ENCODE measurements at places on chromosomes 4 and X.

DNA sequence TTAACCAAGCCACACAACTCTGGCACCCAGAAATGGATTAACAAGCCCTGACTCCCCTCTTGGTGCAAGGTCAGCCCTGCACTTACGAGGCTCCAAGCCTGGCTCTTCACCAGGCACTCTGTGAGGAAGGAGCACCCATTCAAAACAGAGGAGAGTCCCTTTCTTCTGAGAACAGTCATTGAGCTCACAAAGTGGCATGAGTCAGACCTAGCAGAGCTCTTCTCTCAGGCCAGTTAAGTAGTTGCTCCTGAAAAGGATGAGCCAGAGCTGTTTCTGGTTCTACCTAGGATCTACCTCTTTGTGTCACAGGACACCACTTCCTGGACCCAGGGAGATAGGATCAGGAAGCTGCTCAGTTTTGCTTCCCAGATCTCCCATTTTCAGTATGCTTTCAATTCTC, 48.2 kb downstream of the EVC2 start:
- no peaks in the 10 kb centered on the region for H3K4me1 ChIP-seq
- no peaks in the 10 kb centered on the region for H3K36me3 ChIP-seq
- no peak overlapping the region for H3K4me3 ChIP-seq
- peaks cover 3% of the 10 kb centered on the region for H3K27me3 ChIP-seq
- no peak for DNase-seq

DNA sequence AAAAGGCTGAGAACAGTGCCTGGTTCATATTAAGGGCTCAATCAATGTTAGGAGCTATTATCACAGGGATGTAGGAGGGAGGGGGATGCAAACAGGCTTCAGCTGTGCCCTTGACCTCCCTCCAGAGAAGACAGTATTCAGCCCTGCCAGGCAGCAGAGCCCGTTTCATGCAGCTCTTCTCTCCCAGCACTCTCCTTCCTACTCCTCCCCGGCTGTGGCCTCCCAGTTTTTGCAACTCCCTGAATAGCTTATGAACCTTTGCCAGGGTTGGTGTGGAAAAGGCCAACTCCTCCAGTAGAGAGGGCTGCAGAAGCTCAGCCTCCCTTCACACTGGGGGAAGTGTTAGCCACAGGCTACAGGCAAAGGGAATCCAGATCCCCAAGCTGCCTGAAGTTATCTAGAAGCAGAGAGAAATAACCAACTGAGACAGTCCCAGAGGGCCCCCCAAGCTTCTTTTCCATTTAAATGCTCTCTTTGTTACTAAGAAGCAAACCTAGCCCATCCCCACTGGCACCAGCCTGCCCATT, 31.7 kb upstream of the APLN start:
- no peak for DNase-seq
- no peaks in the 10 kb centered on the region for H3K4me1 ChIP-seq
- H3K36me3 ChIP-seq, result no peaks in the 10 kb centered on the region
- no peaks in the 10 kb centered on the region for H3K27me3 ChIP-seq
- H3K27ac ChIP-seq, result no peak overlapping the region

DNA sequence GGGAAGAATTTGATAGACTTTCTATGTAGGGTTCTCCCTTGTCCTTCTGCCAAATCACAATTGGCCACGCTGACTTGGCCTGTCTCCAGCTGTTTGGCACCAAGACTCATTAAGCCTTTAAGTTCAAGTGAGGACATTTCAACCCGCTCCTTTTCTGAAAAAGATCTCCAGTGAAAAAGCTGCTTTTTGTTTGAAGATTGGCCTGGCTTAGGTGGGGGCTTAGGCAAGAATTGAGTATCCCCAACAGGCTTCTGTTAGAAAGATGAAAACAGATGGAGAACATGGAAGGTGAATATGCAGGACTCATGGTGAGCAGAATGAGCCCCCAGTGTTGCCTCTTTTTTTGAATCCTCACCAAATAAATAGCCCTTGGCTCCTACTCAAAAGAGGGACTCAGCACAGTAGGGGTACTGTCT, 28.5 kb upstream of the LIMCH1 start:
- no peak overlapping the region for H3K4me3 ChIP-seq
- H3K4me1 ChIP-seq, result no peaks in the 10 kb centered on the region
- no peak for DNase-seq
- no peaks in the 10 kb centered on the region for H3K36me3 ChIP-seq
- no peaks in the 10 kb centered on the region for H3K27me3 ChIP-seq
- no peak overlapping the region for H3K27ac ChIP-seq

DNA sequence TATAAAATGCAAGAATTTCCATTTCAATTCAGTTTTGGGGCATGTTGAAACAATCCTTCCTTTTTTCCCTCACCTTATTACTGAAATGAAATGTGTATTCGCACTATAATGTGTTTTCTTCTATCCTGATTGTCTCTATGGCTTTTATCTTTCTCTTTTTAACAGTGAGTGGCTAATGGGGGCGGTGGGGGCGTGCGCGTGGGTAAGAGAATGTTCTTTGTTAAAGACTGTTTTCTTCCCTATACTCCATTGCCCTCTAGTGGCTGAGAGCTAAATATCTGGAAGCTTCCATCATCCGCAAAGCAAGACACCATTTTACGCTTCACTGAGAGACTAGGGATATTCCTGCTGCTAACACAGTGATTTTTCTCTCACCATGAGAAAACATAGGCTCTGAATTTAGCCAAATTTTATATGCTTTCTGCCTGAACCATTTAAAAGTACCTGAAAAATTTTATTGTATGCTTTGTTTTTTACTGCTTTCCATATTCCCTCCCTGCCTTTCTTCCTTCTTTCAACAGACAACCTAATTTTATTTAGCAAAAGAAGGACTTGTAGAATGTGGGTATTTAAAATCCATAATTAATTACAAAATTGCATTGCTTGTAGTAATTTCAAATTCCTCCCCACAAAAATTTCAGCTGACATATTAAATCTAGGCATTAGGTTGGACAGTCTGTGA, 194.0 kb downstream of the GASK1B start:
- DNase-seq, result no peak
- peaks cover 5% of the 10 kb centered on the region for H3K4me1 ChIP-seq
- no peak overlapping the region for H3K27ac ChIP-seq
- no peak overlapping the region for H3K4me3 ChIP-seq
- H3K27me3 ChIP-seq, result peaks cover 4% of the 10 kb centered on the region
- no peaks in the 10 kb centered on the region for H3K36me3 ChIP-seq

DNA sequence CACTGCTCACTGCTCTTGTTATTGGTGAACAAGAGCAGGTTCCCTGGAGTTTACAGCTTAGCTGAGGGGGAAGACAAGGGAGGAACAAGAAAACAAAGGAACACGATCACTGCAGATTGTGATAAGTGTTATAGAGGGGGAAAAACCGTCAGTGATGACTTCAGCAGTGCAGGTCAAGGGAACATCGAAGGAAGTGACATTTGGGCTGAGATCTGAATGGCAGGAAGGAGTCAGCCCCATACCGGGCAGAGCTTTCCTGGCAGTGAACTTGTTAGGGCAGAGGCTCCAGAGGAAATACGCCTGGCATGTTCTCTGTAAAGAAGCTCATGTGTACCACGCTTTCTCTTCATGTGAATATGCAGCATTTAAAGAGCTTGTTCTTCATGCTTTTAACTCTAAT, 78.1 kb downstream of the LDB2 start:
- H3K4me3 ChIP-seq, result no peak overlapping the region
- no peak for DNase-seq
- H3K4me1 ChIP-seq, result no peaks in the 10 kb centered on the region
- no peaks in the 10 kb centered on the region for H3K27me3 ChIP-seq

DNA sequence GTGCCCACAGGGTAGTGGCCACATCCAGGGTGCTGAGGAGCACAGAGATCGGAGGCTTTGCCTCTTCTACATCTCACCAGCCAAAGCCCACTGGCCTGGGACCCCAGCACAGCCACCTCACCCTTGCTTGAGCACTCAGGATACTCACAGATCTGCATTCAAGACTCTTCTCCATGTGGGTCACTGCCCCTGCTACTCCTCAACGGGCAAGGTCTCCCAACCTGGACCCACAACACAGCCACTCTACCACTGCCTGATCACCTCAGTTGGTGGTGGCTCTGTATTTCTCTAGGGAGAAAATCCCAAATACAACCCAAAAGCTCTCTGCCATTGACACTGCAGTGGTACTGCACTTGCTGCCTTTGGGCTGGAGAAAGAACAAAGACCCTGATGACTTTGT, 190.3 kb upstream of the KLHL4 start:
- H3K27me3 ChIP-seq, result no peaks in the 10 kb centered on the region
- H3K36me3 ChIP-seq, result no peaks in the 10 kb centered on the region
- H3K4me3 ChIP-seq, result no peak overlapping the region
- no peak for DNase-seq

DNA sequence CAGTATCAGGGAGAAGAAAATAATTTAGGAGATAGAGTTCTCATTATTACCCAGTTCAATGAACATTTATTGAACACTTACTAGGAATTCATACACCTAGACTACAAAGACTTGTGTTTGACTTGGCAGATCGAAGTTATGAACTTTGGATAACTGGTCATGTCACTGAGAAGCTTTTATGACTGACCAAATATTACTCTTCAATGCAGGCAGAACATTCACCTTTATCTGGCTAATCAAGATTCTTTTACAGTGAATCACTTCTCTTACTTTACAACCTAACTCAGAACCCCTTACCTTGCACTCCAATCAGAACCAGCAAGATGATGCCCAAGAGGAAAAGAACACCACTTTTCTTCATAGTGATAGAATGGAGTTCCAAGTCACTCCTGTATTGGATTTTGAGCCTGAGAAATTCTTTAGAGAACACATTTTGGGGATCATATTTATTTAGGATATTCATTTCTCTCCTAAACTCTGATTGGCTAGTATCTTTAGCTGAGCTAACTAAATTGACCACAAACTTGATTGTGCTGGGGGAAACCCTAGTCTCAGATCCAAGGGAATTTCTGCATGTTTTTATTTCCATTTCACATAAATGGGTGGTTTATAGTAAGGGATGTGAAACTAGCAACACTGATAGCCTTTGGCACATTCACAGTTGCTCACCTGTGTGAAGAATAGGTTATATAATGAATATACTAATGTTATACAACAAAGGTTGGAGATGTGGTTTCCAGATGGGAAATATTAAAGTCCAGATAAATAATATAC, at the start of gene CXCL9:
CXCL9 (minus strand) TSS at position 421 of the 774 bp plus-strand sequence; CDS start at position 361, 60 bp downstream.
- H3K27ac ChIP-seq, result no peak within 1 kb of the TSS
- H3K4me1 ChIP-seq, result peaks cover 16% of the 10 kb centered on the region
- DNase-seq, result no peak
- H3K36me3 ChIP-seq, result no peaks in the 10 kb centered on the region
- no peak within 1 kb of the TSS for H3K4me3 ChIP-seq

DNA sequence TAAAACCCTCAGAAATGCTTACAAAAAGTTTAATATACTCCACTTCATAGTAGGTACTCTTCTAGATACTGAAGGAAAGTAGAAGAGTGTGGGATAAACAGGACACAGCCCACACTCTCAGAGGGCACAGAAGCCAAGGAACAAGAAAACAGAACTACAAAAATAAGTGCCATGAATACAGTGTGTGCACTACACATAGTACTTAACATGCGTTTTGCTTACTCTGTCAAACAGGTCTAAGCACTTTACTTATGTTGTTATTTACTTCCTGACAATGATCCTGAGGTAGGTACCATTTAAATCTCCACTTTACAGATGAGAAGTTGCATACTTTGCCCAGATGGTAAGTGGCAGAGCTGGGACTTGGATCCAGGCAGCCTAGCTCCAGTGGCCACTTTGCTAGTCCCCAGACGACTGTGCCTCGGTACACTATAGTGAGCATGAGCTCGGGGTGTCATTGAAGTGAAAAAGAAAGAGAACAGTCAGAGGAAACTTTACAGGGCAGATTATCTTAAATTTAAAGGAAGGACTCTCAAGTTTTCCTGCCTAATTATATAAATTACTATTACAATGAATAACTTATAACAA, 120.3 kb downstream of the BANK1 start:
- H3K4me1 ChIP-seq, result no peaks in the 10 kb centered on the region
- H3K27me3 ChIP-seq, result no peaks in the 10 kb centered on the region
- H3K27ac ChIP-seq, result no peak overlapping the region
- H3K36me3 ChIP-seq, result no peaks in the 10 kb centered on the region
- DNase-seq, result no peak

DNA sequence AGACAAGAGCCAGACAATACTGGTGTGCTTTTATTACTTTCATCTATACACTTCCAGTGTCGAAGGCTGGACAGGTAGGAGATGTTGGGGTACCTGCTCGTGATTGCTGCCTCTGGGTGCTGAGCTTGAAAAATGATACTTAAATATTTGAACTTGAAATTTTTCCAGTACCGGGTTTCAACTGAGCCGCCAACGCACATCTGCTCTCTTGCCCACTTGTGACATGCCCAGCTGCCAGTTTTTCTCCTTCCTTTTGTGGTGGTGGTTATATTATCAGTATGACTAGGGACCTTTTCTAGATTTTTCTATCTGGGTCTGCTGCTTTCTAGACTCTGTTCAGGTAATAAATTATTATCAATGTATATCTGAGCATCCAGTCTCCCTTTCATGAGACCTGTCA, 3.4 kb downstream of the OGT start:
- H3K27me3 ChIP-seq, result no peaks in the 10 kb centered on the region
- H3K4me1 ChIP-seq, result peaks cover 40% of the 10 kb centered on the region
- peak overlapping the region; percentile 95 for H3K4me3 ChIP-seq

- H3K27ac ChIP-seq, result no peak overlapping the region
- no peaks in the 10 kb centered on the region for H3K4me1 ChIP-seq
- DNase-seq, result no peak
- no peaks in the 10 kb centered on the region for H3K27me3 ChIP-seq
- no peaks in the 10 kb centered on the region for H3K36me3 ChIP-seq
These were observed 72.5 kb downstream of the ACOX3 start for GRCh38 chr4:8368061-8368481.

GRCh38 chr4:73414936-73415271, 10.8 kb downstream of the ALB start:
- H3K27me3 ChIP-seq, result peaks cover 1% of the 10 kb centered on the region
- no peak for DNase-seq
- no peak overlapping the region for H3K27ac ChIP-seq
- H3K4me1 ChIP-seq, result no peaks in the 10 kb centered on the region

GRCh38 chr4:33071535-33071934, 2351.4 kb downstream of the PCDH7 start:
- no peaks in the 10 kb centered on the region for H3K36me3 ChIP-seq
- H3K27ac ChIP-seq, result no peak overlapping the region
- no peak for DNase-seq
- H3K4me1 ChIP-seq, result no peaks in the 10 kb centered on the region
- no peak overlapping the region for H3K4me3 ChIP-seq

GRCh38 chr4:5798462-5798861, 87.5 kb downstream of the EVC start:
- no peaks in the 10 kb centered on the region for H3K27me3 ChIP-seq
- H3K4me1 ChIP-seq, result no peaks in the 10 kb centered on the region
